Adipocyte (in vitro differentiated cells): ENCODE measurements at places on chromosomes 11 and 22.

- DNase-seq, result no peak
Observed at GRCh38 chr22:25716637-25717036, 25.4 kb upstream of the MYO18B start.

DNA sequence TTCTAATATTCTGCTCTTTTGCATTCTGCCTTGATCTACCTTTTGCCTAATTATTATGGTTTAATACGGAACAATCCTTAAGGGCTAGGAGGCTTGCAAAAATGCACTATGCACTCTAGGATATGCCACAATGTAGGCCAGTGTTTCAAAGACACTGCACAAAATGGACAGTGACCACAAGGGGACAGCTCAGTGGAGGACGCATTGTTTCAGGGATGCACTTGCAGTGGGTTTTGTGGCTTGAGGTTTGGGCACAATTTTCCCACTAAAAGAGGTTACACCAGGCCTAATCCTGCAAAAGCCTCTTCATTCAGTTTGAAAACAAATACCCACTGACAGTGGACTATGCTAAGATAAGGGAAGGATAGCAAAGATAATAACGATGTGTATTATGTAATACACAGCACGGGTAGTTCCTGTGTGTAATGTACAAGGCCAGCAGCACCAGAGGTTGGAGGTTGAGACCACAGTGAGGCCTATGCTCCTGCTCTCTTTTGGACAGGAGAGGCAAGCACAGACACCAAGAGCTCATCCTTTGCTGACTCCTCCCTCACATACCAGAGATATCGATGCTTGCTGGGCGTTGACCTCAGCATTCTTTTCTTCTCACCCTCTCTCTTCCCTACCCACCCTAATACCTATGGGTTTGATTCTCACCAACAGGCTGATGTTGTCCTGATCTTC, 12.7 kb downstream of the MAP6 start:
- DNase-seq, result no peak

DNA sequence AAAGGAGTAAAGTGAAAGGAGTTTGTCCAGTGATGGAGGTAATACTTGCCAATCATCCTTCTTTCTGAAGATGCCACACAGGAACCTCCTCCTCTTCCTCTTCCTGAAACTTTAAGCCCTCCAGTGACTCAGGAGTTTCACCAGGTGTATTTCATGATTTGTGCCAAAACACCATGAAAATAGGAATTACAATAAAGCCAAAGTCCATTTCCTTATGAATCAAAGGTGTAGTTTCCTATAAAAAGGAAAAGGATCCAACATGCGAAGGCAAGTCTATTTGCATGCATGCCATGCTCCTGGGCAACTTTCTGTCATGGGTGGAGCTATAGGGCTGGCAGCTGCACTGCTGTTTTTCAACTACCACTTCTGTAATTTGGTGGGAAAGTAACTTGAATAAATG, 9.8 kb upstream of the POU2AF1 start:
- no peak for DNase-seq

GRCh38 chr22:45475851-45476514, 26.7 kb upstream of the FBLN1 start:
- DNase-seq, result no peak

DNA sequence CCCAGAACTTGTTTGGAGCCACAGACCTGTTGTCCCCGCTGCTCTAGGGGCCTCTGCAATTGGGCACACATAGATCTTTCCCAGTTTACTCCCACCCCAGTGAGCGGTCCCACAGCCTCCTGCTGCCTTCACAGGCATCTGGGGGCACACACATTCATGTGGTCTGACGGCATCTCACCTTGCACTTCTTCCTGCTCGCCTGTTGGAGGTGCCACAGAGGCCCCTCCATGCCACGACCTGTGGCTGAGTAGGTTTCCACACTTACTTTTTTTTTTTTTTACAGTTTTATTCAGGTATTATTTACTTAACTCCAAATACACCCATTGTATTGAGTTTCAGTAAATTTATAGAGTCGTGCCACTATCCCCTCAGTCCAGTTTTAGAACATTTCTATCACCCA, 68.9 kb upstream of the SEPTIN5 start:
- DNase-seq, result no peak

- DNase-seq, result no peak
Observed at GRCh38 chr11:85423316-85423715, 203.8 kb downstream of the DLG2 start.

DNA sequence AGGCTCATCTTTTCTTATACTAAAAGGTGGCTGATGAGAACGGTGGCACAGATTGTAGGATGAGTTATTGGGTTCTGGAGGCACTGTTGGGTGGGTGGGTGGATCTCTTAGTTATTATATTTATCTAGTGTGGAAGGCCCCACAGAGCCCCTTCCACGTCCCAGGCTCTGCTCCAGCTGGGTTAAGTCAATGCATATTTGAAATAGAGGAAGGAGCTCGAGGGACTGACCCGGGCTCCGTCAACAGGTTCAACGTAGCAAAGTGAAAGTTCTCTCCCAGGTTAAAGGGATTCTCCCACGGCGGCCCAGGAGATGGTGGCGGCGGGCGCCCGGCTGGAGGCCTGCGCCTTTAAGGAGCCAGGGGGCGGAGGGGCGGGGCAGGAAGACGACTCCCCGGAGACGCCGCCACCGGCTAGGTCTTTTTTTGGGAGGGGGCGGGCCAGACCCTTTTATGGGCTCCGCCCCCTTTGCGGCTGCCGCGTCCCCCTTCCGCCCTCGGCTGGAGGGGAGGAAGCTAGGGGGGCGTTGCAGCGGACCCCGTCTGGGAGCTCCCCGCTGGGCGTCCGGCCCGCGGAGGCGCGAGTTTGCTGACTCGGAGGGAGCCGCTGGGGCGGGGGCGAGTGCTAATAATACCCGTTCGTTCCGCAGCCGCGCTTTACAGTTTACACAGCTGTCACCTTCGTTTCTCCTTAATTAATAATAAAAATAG, 1.5 kb upstream of the INPPL1 start:
- peak; percentile 96 for DNase-seq

DNA sequence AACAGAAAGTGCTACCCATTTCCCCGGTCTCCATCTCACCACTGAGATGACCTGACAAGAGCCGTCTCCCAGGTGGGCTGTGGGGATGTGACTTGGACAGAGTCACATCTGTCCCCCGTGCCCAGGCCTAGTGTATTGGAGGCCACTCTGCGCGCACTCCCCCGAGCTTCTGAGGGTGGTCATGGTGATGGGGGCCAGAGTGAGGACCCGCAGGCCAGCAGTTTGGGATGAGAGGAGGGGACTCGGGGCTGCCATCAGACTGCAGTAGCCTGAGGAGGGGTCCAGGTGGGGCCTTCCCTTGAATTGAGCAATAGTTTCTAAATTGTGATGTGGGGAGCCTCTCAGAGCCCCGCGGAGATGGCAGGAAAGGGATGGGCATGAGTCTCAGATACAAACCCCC, 852.6 kb downstream of the TBC1D22A start:
- no peak for DNase-seq

GRCh38 chr11:45847911-45848316, 639 bp downstream of the CRY2 start:
- DNase-seq, result peak; percentile 80

- DNase-seq, result peak; percentile 55
Observed at GRCh38 chr11:96062134-96062533, 138.2 kb upstream of the MTMR2 start.

DNA sequence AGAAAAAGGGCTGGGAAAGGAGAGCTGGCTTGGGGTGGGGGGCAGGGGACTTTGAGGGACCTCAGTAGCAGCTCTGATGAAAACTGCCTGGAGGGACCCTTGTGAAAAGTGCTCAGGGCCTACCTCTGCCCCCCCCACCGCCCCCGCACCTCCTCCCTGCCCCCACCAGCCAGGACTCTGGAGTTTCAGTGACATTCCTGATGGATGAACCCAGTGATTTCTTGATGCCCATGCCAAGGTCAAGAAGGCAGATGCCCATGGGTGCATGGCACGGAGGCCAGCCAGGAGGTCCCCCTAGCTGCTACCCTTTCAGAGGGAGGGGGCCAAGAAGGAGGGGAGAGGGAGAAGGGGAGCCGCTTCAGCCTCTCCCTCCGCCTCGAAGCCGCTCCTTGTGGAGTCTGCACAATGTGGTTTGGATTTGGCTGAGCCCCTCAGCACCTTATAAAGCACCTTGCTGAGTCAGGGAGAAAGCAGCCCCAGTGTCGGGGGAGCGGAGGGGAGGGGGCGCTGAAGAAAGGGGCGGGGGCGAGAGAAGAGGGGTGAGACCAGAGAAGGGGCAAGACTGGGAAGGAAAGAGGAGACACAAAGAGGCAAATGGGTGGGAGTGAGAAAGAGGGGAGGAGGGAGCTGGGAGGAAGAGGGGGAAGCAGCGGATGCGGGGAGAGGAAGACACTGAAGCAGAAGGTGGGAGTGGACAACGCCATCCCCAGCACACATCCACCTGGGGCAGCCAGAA, 2.1 kb upstream of the CLCF1 start:
- DNase-seq, result no peak

DNA sequence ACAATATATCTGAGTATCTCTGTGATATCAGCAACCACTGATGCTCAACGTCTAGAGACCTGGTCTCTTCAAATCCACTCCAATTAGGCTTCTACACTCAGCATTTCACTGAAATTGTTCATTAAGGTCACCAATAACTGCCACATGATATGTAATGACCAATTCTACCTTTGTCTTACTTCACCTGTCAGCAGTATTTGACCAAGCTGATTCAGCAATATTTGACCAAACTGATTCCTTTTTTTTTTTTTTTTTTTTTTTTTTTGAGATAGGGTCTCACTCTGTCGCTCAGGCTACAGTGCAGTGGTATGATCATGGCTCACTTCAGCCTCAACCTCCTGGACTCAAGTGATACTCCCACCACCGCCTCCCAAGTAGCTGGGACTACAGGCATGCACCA, 5.6 kb downstream of the TSG101 start:
- no peak for DNase-seq

- DNase-seq, result peak; percentile 47
Observed at GRCh38 chr11:33195462-33196173, 34.3 kb upstream of the CSTF3 start.

DNA sequence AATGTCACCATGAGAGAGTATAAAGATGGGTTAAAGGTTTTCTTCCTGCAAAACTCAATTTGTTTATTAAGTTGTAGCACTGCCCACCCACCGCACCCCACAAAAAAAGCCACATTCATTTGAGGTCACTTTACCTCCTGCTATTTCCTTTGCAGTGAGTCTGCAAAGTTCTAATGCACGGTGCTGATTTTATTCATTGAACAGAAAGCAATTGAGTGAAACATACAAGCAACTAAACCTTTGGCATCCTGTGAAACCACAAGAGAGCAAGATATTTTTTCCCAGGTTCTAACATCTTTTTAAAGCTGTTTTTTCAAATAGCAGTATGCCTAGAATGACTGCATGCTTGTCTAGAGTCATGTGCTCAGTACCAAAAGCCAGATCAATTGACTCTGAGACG, 39.0 kb downstream of the RRAS2 start:
- peak; percentile 39 for DNase-seq

DNA sequence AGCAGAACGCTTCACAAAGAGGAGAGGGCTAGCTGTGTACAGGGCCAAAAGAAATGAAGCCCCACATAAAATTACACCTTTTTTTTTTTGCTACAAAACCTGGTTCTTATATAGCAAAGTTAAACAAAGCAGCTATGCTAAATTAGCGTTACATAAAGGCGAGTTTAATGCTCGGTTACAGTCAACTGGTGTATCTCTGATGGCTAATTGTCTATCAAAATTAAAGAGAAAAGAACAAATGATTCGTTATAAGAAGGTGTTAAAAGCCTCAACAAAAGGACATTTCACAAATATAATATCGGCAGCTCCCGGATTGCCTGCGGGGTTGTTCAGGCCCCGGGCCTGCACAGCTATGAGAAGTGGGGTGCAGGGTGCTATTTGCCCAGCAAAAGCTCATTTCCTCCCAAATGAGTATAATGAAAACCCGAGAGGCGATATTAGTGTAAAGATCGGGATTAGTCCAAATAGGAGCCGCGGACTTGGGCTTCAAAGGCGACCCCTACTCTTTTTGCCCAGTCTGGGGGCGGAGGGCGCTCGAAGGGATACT, 13.3 kb upstream of the PAX6 start:
- no peak for DNase-seq

GRCh38 chr22:31567196-31567595, 70.9 kb downstream of the SFI1 start:
- no peak for DNase-seq

DNA sequence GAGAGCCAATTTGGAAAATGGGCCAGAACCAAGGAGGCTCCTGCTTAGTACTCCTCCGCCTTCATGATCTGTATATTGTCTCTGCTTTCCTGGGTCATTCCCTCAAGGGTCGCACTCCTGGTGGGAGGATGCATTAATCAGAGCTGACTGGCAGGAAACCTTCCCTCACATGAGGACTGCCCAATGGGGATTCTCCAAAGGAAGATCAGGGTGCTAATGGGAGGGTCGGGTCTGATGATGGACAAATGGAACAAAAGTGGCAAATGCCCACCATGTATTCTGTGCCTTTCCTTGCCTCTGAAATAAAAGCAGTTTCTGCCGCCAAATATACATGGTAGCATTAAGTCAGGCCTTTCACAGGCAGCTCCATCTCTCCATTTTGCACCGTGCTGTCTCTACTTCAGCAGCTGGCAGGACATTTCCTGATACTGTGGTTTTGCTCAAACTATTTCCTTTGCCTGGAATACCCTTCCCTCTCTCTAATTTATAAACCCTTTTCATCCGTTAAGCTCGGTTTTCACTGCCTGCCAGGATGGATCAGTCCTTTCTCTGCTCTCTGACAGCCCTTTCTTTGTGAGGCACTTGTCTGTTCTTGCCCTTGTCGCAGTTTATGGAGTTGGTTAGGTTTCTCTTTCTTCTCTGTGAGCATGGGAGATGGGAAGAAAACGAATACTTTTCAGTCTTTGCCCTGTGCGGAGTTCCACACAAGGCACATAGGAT, 13.5 kb downstream of the SREBF2 start:
- DNase-seq, result no peak

- DNase-seq, result no peak
Observed at GRCh38 chr11:120569861-120570260, 58.3 kb downstream of the GRIK4 start.

DNA sequence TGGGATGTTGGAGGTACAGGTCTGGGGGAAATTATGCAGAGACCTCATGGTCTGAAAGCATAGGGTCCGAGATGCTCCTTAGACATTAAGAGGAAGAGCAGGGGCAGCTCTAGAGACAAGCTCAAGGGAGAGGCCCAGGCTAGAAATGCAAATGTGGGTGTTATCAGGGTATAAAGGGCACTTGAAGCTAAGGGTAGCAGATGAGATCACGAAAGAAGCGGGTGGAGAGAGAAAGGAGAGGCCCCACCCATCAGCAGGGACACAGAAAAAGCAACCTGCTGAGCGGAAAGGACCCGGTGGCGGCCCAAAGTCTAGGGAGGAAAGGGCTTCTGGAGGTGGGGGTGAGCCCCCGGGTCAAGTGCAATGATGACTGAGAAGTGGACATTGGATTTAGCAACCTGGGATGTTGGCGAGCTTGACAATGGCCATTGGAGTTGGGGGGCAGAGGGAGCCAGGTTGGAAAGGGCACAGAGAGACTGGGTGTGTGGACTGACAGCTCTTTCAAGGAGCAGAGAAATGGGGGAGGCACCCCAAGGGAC, 8.9 kb downstream of the TMPRSS6 start:
- no peak for DNase-seq

GRCh38 chr11:33633251-33634003, 67.2 kb downstream of the C11orf91 start:
- DNase-seq, result no peak
